ENCODE measurements at places on chromosomes 3 and 15.

- DNase-seq, result no peak
Measured at GRCh38 chr15:75982468-75982867, 29.8 kb downstream of the NRG4 start.

- no peak for DNase-seq
Measured at GRCh38 chr15:48469681-48470080, 138.5 kb downstream of the DUT start.

DNA sequence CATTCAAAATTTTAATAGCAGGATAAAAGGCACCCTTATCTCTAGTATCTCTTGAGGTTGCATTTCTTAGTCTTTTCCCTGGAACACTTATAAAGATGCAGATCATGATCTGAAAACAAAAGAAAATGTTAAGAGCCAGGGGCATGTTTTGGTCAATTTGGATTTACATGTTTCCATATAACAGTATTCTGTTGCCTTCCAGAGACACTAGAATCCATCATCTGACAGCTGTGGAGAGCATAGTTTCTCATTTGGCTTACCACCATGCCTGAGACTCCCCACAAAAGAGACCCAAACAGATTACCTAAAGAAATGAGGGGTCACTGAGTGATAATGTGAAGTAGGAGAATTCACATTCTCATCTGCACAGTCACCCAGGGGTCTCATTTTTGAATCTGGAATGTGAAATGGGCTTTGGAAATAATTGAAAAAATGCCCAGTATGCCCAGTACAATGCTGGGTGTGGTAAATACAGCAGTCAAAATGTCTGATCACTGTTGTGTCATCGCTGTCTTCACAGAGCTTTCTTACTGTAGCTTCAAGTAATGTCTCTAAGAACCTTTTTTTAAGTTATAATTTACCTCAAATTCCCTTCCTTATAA, 79.9 kb upstream of the ZBTB20 start:
- no peak for DNase-seq

DNA sequence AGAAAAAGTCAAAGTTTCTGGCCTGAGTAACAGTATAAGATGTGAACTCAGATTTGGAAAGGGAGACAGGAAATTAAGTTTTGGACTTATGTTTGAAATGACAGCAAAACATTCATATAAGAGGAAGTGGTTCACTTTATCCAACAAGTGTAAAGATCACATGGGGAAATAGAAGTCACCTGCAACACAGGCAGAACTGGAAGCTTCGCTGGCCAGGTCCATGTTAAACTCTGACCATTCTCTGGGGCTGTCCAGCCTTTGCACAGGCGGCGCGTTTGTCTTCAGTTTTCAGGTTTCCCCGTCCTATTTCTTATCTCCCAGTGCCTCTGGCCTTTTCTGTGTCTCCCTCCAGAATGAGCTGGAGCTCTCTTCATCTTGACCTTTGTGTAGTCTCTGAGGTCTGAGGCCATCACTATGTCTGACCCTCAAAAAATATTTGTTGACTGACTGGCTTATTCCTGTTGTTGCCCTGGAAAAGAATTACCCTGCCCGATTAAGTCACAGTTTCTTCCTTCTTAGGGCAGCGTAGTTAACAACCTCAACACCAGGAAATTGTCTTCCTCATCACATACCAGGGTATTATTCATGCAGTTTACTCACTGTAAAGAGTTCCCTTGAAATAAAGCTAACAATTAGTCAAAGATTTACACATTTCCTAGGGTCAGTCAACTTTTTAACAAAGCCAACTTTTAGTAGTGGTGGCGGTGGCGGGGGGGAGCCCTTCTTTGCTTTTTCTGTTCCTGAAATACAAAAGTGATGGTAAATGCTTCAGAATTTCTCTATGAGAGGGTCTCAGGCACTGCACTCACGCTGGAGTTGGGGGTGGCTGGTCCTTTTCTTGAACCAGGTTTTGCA, 959 bp upstream of the RASA2 start:
- no peak for DNase-seq

GRCh38 chr15:90412356-90413194, 24.5 kb downstream of the IQGAP1 start:
- peak; percentile 79 for DNase-seq

GRCh38 chr3:10505050-10505790, at the start of gene ATP2B2:
Gene ATP2B2 (minus strand): TSS chr3:10505586. CDS start chr3:10449543, 56,043 bp downstream.
- DNase-seq, result no peak

DNA sequence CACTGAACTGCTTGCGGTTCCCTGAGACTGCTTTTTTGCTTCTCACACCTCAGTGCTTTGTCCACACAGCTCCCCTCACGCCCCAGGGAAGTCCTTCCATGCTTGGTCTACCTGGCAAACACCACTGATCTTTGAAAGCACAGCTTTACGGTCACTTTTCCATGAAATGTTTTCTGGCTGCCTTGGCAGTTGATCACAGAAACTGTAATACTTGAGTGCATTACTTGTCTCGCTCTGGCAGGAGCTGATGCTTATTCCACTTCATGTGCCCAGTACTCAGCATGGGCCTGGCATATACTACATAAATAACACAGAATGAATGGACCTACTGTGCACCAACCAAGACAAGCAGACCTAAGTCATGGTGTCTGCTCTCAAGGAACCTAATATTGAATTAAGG, 121.1 kb downstream of the MEX3B start:
- DNase-seq, result no peak

DNA sequence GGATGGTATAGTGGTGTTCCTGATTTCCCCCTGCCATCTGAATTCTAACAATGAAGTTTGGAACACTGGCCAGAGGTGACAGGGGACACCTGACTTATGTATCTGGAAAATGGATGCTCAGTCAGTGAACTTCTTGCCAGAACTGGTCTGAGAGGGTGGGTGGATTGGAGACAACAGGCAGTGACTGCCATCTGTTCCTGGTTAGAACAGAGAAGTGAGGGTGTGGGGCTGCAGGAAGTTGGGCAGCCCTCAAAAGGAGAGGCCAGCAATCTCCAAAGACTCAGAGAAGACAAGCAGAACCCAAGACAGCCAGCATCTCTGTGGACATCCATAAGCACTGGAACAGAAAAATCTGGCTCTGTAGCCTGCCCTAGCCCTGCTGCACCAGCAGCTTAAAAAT, 50.5 kb downstream of the ANP32A start:
- no peak for DNase-seq

DNA sequence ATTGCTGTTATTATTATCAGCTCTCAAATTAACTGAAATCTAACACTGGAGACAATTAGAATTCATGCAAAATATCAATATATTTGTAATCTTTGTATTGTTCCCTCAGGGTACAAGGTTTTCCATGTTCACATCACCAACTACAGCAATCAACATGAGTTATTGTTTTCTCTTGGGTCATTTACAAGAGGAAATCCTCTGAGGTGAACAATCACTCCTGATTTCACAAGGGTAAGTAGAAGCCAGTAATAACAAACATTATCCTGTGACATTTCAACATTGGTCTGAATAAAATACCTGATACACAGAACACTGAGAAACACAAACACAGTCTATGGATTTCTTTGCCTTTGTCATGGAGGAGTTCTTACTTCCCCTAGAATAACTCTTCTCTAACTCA, 174.0 kb downstream of the SUCNR1 start:
- DNase-seq, result no peak

DNA sequence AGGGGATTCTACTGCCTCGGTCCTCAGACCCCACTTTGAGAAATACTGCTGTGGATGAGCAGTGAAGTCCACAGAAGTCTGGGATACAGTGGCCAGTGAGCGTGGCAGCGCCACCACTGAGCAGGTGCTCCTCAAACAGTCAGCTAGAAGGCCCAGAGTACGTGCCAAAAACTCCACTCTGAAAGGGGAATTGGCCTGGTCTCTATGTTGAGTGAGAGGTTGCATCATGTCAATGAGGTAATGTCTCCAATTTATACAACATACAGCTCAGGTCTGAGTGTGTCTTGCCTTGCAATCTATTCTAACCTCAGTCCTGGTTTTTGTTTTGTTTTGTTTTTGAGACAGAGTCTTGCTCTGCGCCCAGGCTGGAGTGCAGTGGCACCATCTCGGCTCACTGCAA, 53.3 kb upstream of the ETV5 start:
- no peak for DNase-seq

DNA sequence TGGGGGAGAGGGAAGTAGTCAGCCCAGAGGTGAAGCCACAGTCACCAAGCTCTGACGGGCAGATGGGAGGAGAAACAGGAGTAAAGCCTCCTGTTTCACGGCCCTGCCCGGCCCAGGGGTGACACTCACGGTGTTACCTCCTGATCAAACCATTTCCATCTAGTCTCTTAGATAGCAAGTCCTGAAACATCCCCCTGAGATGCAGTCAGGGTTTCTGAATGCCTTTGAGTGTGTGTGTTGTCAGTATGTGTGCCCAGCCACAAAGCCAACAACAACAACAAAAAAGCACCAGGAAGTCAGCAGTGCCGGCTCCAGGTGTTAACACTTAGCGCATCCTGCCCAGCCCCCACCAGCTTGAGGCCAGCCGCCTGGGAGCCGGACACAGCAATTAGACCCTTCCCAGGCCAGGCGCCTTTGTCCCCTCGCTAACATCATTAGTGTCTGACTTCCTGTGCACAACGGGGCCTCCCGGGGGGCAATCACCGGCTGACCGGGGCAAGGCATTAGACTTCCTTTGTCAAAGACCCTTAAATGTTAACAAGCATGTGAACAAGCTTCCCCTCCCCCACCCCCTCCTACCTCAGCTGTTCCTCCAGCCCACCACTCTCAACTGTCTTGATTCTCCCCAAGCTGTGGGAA, 34.5 kb downstream of the IL17RD start:
- DNase-seq, result no peak

DNA sequence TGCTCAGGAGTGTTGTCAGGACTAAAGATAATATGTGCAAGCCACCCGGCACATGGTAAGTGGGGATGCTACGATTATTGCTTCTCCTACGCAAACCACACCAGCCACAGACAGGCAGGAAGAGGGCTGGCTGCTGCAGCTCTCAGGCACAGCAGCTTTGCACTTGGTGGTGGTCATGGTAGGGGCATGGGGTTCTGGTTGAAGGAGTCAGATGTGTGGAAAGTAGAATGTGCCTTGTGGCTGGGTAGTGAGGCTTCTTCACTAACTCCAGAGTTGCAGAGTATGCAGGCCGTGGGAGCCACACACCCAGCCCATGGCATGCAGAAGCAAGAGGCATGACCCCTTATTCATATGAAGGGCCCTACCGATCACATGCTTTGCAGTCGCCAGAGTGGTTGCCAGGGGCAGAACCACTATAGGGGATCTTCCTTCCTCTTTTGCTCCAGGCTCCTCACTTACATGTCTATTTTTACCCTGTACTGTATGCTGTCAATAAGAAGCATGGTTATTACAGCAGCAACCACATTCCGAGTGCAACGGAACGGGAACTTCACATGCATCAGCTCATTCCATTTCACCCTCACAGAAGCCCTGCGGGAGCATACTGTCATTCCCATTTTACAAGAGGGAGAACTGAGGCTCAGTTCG, 59.2 kb upstream of the HERC1 start:
- no peak for DNase-seq

DNA sequence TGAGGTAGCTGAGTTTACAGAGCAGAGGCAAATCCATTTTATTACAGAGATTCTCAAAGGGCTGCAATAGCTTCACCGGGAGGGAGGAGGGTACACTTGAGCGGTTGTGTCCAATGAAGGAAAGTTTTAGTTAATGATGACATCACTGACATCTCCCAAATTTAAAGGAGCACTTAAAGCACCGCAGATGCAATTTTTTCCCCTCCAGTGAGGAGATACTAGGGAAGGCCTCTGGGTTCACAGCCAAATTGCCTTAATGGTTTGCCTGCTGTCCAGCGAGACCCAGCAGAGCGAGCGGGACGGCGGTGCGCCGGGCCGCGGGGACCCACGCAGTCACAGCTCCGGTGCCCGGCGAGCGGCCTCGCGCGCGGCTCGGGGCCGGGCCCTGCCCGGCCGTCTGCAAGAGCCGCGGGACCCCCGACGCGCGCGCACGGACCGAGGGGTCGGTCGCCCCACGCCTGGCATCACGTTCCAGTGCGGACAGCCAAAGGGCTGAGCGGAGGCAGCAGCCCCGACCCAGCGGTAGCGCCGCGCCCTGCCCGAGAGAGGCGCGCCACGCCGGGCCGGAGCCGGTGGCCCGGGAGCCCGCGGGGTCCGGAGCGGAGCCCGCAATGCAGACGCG, 160.5 kb upstream of the CHRNA7 start:
- DNase-seq, result peak; percentile 79

- DNase-seq, result peak; percentile 24
Measured at GRCh38 chr3:52317208-52318000, 1.3 kb downstream of the DNAH1 start.

- DNase-seq, result no peak
Measured at GRCh38 chr3:49351521-49352011, 6.6 kb downstream of the GPX1 start.

GRCh38 chr3:54986294-54986693, 58.4 kb upstream of the LRTM1 start:
- no peak for DNase-seq

GRCh38 chr3:169150343-169150742, 513.2 kb downstream of the MECOM start:
- DNase-seq, result no peak
